H54 (cell line): ENCODE measurements at places on chromosomes 4 and X.

DNA sequence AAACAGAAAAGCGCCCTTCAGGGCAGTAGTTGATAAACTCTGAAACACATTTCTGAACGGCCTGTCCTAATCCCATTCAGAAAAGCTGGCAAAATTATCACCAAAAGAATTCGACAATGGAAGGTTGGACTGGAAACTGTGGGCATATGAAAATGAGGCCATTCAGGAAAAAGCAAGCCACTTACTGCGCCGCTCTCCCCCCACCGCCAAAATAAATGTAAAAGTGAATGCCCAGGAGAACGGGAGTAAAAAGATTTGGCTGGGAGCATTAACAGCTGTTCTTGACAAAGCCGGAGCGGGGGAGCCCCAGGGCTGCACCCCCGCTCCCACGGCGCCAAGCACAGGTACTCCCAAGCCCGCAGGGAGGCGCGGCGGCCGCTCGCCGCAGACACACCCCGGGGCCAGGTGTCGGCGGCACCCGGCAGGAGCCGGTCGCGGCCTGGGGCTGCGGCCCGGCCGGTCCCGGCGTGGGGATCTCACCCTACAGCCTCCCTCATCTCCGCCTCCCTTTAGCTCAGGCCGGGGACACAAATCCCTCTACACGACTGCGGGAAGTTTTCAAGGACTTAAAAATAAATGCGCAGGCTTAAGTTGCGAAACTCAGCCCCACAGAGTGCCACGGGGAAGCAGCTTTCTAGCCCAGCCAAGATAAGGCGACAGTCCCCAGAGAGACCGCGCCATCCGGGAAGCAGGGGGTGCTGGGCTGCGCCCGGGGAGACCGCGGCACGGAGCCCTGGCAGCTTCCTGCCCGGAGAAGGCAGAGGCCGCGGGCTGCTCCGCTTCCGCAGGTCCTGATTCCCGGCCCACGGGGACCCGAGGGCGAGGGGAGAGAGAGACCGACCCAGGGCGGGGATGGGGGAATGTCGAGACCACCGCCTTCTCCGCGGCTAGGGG lies 593 bp downstream of the SH3RF1 start:
- DNase-seq, result no peak

DNA sequence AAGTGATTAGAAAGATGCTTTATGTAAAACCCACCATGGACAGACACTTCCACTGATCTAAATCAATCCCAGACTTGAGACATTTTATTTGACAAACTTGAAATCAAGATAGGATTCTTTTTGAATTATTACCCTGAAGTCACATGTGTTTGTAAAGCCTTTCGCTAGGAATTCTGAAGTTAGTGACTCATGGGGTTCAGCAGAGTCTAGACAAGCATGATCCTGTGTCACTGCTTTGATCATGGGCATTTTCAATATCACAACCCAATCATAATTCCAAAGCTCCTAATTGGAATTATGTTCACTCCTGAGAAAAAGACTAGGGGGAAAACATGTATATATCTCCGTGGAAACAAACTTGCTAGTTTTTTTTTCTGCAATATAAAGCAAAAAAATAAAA lies 67.5 kb upstream of the BMP3 start:
- DNase-seq, result peak; percentile 0

GRCh38 chrX:15598026-15598425 lies 2.7 kb downstream of the ACE2 start:
- no peak for DNase-seq

- no peak for DNase-seq
These were observed 36.5 kb downstream of the CLCN5 start for GRCh38 chrX:49958727-49959485.

DNA sequence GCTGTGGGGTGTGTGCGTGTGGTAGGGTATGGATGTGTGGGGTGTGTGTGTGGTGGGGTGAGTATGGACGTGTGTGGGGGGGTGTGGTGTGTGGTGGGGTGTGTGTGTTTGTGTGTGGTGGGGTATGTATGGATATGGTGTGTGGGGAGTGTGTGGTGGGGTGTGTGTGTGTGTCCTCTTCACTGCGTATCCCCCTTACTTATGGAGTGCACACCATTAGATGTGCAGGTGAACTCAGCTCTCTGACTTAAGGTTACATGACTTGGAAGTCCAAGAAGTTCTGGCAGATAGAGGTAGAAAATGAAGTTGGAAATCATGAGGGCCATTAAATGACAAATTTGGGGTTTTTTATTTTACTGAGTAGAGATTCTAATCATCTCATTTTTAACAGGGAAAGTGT lies 182.5 kb downstream of the PALLD start:
- DNase-seq, result no peak

DNA sequence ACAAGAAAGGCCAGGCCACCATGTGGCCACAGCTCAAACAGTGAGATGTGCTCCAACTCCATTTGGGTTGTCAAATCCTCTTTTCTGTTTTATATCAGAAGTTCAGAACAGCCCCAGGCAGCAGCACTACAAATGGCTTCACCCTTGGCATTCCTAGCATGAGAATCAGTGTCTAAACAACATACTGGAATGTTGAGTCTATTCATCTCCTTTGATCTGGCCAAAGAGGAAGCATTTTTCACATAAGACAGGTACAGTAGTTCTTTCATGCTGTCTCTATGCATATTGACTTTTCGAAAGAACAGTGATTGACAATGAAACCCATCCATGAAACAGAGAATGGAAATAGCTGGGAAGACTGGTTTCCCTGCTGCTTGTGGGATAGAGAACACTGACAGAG lies 289.5 kb downstream of the USP46 start:
- no peak for DNase-seq

- DNase-seq, result no peak
These were observed 202.7 kb downstream of the CRLF2 start for GRCh38 chrX:1009771-1010170.

DNA sequence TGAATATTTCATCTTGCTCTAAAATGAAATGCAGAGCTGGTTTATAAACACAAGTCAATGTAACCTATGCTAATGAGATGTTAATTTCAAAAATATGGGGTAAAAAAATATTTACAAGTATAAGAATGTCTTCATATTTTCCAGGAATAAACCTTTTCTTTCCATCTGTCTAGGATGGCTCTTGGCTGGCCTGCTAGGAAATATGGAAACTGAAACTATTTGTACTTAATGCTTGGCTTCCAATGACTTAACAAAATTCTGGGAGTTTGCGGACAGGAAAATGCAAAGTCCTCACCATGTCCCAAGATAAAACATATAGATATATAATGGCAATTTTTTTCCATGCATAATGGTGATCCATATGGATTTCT lies 168.1 kb downstream of the SCFD2 start:
- DNase-seq, result no peak

DNA sequence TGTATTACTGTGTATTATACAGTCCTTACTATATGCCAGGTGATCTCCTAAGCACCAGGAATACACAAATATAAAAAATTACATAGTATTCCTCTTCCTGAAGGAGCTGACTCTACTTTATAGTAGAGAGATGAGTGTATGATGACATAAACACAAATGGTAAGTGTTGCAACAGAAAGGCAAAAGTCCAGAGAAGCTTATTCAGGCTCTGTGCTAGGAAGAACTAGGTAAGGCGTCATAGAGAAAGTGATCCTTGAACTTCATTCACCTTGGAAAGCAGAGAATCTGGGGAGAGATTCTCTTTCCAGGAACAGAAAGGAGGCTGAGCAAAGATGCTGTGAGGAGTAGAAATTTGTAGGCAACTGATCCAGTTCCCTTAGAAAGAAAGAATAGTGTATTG lies 115.0 kb upstream of the KCNIP4 start:
- DNase-seq, result no peak

DNA sequence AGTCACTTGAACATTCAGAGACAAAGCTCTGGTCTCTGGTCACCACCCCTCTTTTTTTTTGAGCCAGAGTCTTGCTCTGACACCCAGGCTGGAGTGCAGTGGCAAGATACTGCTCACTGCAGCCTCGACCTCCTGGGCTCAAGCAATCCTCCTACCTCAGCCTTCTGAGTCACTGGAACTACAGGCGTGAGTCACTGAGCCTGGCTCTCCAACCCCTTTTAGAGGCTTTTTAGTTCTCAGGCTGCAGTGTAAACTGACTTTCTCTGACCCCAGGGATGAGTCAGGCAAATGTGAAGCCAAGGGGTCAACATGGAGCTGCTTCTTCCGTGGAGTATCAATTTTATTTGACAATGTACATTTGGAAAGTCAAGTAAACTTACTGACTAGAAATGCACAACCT lies 229.2 kb downstream of the PTTG2 start:
- DNase-seq, result peak; percentile 18

DNA sequence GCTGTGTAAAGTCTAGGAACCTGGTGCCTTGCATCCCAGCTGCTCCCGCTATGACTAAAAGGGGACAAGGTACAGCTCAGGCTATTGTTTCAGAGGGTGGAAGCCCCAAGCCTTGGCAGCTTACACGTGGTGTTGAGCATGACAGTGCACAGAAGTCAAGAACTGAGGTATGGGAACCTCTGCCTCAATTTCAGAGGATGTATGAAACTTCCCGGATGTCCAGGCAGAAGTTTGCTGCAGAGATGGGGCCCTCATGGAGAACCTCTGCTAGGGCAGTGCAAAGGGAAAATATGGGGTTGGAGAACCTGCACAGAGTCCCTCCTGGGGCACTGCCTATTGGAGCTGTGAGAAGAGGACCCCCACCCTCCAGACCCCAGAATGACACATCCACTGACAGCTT lies 76.6 kb downstream of the DDX60 start:
- DNase-seq, result no peak

- no peak for DNase-seq
These were observed 114.9 kb downstream of the VSIG4 start for GRCh38 chrX:65925005-65925404.

- no peak for DNase-seq
These were observed 23.7 kb downstream of the DCHS2 start for GRCh38 chr4:154467886-154468285.

DNA sequence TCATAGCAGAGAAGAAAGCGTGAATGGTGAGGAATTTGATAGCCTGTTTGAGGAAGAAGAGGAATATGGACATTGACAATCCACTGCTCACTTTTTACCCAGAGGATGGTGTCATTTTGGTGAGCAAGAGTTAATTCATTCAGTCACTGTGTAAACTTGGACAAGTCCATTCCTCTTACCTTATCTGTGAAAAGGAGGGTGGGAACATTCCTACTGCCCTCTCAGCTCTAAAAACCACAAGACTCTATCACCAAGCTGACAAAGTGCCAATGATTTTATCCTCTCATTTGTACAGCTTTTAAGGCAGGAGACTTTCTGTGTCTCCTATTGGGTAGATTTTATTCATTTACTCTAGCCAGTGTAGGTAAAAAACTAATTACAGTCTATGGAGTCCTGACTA lies 103.8 kb downstream of the LUZP4 start:
- no peak for DNase-seq

DNA sequence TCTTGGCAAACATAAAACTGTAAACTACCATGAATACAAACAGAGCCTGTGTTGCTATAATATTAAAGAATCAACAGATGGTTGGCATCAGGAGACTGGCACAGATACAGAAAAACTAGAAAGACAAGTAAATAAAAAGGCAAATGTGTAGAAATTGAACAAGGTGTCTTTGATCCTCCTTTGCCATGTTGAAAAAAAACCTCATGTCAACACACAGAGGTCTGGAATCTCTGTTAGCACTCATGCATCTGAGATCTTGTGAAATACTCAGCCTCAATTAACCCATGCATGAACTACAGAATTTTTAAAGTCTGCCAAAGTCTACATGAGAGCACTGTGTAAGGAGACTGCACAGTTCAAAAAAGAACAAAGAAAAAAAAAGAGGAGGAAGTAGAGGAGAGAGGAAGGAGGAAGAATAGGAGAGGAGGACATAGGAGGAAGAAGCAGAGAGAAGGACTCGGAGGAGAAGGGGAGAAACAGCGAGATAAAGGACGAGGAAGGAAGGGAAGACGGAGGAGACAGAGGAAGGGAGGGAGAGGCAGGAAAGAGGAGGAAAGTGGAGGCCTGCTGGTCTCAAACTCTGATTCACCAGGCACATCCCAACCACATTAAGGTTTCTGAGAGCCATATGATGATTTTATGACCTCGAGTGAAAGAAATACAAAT lies 52.8 kb downstream of the PRDM5 start:
- DNase-seq, result no peak

GRCh38 chr4:121784975-121785374 lies 16.1 kb upstream of the EXOSC9 start:
- peak; percentile 16 for DNase-seq

DNA sequence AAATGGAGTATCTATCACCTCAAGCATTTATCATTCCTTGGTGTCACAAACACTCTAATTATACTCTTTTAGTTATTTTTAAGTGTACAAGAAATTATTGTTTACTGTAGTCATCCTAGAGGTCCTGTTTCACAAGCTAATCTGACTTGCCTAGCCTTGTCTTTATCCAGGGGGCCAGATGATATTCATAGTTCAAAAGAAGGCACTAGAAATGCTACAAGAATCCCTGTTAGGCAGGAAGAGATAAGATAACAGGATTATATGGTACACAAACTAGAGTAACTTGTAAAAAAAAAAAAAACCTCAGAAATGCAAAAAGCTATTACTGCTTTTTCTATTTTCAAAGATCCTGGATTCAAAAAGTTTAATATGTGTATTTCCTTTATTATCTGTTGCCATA lies 95.8 kb downstream of the MBNL3 start:
- no peak for DNase-seq

GRCh38 chr4:138003248-138003647 lies 238.9 kb downstream of the SLC7A11 start:
- no peak for DNase-seq

DNA sequence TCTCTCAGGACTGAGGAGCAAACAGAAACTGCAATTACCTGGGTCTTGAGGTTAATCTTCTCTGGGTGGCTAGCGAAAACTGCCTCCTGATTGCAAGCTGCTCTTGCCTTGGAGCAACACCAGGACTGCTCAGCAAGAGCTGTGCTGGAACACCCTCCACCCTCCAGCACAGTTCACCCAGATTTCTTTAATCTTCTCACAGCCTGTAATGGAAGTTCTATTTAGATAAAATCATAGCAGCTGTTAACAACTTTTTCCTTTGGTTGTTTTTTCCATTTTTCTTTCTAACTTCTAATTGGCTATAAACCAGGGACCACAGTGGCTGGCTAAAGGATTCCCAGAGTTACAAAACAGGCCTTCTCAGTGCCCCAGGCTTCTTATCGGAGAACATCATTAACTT lies 36.3 kb downstream of the OPHN1 start:
- DNase-seq, result no peak

GRCh38 chr4:1547856-1548826 lies 136.0 kb downstream of the FAM53A start:
- DNase-seq, result no peak

- DNase-seq, result no peak
These were observed 47.8 kb downstream of the CRLF2 start for GRCh38 chrX:1164322-1165288.

GRCh38 chr4:73976716-73977115 lies 5.1 kb downstream of the PF4 start:
- no peak for DNase-seq

- no peak for DNase-seq
These were observed 79.2 kb downstream of the RTL5 start for GRCh38 chrX:72052415-72053090.
